ENCODE measurements at places on chromosomes 16 and 17.
A peak's percentile ranks its signal among the peaks of the same experiment; 100 is the strongest.

- no peak for DNase-seq
Observed at GRCh38 chr17:62637809-62638208, 10.3 kb downstream of the MRC2 start.

GRCh38 chr16:87108941-87109340 is 208.3 kb downstream of the C16orf95 start:
- no peak for DNase-seq

GRCh38 chr16:71373073-71373472 is 14.6 kb downstream of the CALB2 start:
- DNase-seq: no peak

DNA sequence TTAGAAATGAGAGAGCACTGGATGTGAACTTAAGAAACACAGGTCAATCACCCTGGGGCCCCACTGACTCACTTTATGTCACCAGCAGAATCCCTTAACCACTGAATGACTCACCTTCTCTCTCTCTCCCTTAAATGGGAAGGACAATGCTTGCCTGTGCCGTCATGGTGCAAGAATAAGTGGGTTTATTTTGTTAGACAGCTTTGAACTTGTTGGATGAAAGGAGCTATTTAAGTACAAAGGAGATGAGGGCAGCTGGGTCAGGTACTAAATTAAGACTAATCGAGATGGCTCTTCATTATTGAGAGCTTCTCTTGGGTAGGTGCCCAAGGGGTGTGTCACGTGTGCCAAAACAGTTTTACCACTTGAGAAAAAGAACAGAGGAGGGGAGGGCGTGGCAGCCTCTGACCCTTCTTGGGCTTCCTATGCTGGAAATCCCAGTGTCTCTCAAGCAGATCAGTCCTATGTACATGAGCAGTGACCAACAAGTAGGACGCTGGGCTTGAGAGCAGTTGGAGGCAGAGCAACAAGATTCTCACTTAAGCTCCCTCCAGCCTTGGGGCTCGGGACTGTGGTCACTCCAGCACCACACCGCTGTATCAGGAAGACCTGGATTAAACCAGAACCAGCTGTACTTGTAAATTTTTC is 6.7 kb upstream of the KRT31 start:
- DNase-seq: peak; percentile 6

Data from CD4-positive, alpha-beta T cell treated with Interferon gamma for 1 hour (primary cell).